ENCODE measurements at places on chromosomes 4 and X.

GRCh38 chr4:123163501-123163900, 233.1 kb upstream of the SPRY1 start:
- no peak for DNase-seq

DNA sequence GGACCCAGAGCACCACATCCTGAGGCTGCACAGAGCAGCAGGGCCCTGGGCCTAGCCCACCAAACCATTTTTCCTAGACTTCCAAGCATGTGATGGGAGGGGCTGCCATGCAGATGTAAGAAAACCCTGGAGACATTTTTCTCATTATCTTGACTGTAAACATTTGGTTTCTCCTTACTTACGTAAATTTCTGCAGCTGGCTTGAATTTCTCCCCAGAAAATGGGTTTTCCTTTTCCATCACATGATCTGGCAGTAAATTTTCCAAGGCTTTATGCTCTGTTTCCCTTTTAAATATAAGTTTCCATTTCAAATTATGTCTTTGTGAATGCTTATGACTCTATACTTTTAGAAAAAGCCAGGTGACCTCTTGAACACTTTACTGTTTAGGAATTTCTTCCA, 945.9 kb upstream of the NDST4 start:
- DNase-seq: no peak

GRCh38 chr4:25677157-25677556, 21.5 kb downstream of the SLC34A2 start:
- DNase-seq: no peak

- no peak for DNase-seq
Measured at GRCh38 chrX:20005883-20006282, 15.0 kb upstream of the BCLAF3 start.

- DNase-seq: peak; percentile 26
Measured at GRCh38 chrX:41275661-41276609, 58.0 kb upstream of the DDX3X start.

- no peak for DNase-seq
Measured at GRCh38 chrX:139083191-139083590, 371.7 kb upstream of the FGF13 start.

DNA sequence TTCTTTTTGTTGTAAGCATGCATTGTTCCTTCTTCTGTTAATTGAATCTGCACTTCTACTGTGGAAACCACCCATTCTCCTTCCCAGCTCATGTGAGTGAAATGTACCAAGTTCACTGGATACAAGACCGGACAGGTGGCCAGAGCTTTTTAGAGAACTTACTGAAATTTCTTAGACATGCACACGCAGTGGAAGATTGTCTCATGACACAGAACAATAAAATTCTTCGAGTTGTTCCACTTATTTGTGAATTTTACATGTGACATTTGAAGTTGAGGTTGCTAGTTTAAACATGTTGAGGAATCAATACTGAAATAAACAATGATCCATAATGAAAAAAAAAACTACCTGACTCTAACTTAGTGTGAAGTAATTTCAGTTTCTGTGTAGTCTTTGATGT, 568.0 kb downstream of the TECRL start:
- DNase-seq: no peak

DNA sequence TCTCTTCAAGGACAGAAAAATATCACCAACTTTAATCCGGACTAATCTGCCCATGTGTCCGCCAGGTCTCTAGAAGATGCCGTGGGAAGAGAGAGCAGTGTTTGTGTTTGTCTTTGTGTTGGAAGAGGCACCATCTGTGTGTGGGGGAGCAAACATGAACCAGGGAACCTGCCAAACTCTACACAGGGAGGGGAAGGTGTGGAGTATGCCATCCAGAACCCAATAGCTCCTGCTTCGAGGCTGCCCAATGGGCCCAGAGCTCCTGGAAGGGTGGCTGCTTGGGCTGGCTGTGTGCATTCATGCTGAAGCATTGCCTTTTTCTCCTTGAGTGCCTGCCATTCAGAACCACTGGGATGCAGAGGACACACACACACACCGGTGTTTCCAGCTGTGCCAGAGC, 536.2 kb downstream of the MID1IP1 start:
- DNase-seq: no peak

DNA sequence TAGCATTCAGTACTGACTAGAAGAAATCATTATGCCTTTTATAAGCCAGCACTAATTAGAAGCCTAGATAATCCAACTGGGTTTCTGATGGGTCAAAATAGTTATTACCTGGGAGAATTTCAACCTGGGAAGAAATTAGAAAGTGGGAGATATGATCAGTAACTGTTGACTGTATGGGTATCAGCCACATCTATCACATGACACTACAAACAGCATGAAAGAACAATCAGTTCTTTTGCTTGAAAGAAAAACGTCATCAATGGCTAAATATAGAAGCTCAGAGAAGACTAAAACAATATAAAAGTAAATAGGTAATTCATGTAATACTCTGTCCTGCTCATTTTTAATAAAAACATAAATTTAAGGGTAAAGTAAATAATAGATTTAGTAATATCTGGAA, 145.1 kb downstream of the CAMK2D start:
- DNase-seq: no peak

All from activated T-helper 1 cell treated with Interleukin-2 at 50 U/mL for 16 hours (primary cell).